ENCODE measurements at places on chromosomes 3 and 15.

DNA sequence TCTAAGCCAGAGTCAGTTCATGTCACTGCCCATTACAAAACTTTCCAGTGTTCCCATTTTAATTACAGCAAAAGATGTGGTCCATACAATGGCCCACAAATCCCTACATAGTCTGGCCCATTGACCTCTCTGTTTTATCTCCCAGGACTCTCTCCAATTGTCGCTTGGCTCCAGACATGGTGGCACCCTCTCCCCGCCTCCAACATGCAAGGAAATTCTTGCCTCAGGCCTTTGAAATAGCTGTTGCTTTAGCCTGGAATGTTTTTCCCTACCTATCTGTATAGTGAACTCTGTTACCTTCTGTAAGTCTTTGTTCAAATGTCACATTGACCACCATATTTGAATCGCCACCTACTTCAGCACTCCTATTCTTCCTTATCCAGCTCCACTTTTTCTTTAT is 377.3 kb upstream of the MCTP2 start:
- DNase-seq = no peak

DNA sequence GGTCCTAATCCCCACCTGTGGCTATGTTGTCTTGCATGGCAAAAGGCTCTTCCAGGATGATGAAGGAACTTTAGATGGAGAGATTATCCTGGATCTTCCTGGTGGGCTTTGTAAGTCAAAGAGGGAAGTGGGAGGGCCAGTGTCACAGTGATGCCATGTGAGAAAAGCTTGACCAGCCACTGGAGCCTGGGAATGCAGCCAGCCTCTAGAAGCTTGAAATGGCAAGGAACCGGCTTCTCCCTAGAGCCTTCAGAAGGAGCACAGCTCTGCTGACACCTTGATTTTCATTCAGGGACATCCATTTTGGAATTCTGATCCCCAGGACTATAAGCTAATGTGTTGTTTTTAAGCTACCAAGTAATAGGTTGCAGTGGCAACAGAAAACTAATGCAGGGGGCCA is 58.3 kb downstream of the CLEC3B start:
- no peak for DNase-seq

GRCh38 chr15:98387866-98388265 is 260.5 kb upstream of the IGF1R start:
- no peak for DNase-seq

DNA sequence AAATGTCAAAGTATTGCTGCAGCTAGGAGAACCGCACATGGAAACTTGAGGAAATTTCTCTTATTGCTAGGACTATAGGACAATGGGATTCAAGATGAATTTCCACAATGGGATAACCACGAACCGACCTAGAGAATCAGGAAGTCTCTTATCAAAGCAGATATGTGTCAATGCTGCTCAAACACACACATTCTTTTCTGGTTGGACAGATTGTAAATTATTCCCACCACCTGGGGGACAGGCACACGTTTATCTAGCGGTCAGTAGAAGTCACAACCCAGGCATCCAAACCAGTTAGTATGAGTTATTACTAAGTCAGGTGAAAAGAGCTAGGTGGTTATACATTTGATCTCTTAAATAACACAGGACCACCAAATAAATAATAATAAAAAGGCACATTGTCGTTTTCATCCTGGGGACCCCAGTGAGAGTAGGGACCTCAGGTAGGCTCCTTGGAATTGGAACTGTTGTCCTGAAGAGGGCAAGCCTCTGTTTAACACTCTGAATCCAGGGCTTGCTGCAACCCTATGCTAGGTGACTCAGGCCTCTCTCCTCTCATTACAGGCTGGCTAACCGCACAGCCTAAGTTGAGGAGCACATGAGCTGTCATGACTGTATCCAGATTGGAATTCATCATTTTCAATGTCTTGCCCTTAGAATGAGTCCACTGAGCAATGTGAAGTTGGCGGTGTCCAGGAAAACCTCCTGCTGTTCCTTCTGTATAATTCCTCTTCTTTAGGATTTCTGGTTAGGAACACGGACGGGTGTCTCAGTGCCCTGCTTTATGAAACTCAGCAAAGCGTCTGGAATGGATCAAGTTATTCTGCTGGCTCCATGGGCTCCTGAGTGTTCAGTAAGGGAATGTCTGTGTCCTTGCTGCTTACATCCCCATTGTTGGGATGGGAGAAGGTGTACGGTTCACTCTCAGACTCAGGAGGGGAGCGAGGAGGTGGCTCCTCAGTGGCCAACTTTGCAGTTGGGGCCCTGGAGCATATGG is 59.0 kb downstream of the CLEC3B start:
- no peak for DNase-seq

DNA sequence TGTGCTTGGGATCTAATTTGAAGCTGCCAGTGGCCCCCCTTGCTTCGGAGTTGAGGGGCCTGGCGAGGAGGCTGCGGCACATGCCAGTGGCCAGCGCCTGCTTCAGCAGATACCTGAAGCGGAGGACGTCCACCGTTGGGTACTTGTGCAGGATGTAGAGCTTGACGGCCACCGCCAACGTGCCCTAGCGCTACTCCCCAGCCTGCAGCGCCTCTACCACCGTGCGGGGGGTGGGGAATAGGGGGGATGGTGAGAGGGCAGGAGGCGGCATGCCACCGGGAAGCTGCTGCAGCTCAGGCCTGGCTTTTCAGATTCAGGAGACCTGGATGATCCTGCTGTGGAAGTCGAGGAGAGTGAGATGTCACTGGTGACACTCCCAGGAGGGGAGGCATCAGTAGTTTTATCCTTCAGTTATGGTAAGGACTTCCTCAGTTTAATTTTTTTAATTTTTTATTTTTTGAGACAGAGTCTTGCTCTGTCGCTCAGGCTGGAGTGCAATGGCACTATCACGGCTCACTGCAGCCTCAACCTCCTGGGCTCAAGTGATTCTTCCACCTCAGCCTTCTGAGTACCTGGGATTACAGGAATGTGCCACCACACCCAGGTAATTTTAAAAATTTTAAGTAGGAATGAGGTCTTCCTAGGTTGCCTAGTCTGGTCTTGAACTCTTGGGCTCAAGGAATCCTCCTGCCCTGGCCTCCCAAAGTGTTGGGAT is 150.6 kb upstream of the FRMD4B start:
- no peak for DNase-seq

- DNase-seq = peak; percentile 89
These were observed at the start of gene PCBP4 for GRCh38 chr3:51967384-51968169. TSS of gene PCBP4 (minus strand) at chr3:51967454. CDS start at chr3:51961240, 6,214 bp downstream.

- DNase-seq = no peak
These were observed 75.1 kb upstream of the LMOD3 start for GRCh38 chr3:69197455-69197854.

GRCh38 chr3:80263260-80263659 is 495.5 kb upstream of the ROBO1 start:
- no peak for DNase-seq

- no peak for DNase-seq
These were observed 857.3 kb downstream of the NAALADL2 start for GRCh38 chr3:175716446-175716845.

GRCh38 chr15:74682954-74683353 is 12.9 kb downstream of the EDC3 start:
- no peak for DNase-seq
